AG08395 (cell line): ENCODE measurements at places on chromosomes 5 and 9.
A peak's percentile ranks its signal among the peaks of the same experiment; 100 is the strongest.

- no peak for DNase-seq
Observed at GRCh38 chr5:59728356-59728755, 165.2 kb downstream of the PDE4D start.

DNA sequence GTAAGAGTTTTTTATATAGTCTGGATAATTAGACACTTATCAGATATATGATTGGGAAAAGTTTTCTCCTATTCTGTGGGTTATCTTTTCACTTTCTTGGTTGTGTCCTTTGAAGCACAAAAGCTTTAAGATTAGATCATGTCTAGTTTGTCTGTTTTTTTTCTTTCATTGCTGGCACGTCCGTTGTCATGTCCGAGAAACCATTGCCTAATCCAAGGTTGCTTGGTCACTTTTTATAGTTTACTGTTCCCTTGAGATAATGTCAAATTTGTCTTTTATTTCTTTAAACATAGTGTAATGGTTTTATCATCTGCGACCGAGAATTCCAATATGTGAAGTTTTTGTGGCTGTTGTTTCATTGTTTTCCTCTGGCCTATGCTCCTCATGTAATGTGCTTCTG lies 28.8 kb downstream of the GARNL3 start:
- DNase-seq, result no peak

DNA sequence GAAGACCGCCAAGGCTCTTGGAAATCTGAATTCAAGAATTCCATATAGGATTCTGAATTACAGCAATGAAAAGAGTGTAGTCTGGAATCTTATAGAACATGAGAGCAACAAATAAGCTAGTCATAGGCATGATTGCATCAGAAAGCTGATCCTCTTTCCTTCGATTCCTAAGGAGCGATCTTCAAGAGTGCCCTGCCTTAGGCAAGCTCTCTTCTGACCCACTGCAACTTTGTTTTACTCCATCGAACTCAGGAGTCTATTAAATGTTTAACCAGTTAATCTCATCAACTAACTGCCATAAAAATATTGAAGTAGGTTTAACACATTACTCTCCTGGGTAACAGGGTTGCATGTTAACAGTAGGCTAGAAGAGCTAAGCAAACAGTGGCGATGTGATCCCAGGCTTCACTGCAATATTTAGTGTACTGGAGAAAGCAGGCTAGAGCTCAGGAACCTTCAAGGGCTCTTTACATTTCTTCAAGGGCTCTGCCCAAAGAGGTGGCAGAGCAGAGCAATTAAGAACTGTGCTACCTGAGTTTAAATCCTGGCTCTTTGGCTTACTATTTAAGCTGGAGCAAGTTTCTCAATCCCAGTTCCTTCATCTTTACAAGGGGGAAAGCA lies 146.3 kb downstream of the RORB start:
- no peak for DNase-seq

GRCh38 chr5:1540831-1541701 lies 17.3 kb upstream of the LPCAT1 start:
- DNase-seq, result no peak

GRCh38 chr5:116681334-116682013 lies 106.9 kb upstream of the SEMA6A start:
- no peak for DNase-seq

GRCh38 chr9:7192266-7192665 lies 434.5 kb downstream of the KDM4C start:
- DNase-seq, result no peak

DNA sequence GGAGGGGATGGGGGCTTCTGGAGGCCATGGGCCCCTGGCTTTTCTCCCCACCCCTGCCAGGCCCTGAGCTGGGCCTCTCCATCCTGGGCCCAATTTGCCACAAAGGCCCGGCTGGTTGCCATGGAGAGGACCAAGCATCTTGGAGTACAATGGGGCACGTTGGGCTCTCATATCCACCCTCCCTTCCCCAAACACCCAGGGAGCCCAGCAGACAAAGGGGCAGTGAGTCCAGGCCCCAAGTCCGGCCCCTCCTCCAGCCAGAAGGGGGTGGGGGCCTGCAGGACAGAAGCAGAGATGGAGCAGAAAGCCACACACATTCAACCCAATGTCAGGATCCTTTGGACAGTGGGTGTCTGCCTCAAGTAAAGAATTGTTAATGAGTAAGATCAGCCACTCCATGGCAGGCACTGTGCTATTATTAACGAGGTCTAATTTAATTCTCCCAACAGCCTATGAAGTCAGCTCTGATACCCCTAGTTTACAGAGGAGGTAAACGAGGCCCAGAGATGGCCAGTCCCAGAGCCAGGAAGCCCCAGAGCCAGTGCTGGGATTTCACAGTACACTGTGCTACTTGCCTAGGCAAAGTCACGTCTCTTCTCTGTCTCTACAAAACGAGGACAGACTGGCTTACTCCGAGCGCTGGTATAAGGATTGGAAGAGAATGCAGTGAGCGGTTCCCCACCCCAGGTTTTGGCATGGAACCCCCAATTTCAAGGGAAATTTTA lies 2.3 kb downstream of the CRB2 start:
- no peak for DNase-seq

- DNase-seq, result no peak
Observed at GRCh38 chr5:159227452-159227851, 18.1 kb upstream of the RNF145 start.

DNA sequence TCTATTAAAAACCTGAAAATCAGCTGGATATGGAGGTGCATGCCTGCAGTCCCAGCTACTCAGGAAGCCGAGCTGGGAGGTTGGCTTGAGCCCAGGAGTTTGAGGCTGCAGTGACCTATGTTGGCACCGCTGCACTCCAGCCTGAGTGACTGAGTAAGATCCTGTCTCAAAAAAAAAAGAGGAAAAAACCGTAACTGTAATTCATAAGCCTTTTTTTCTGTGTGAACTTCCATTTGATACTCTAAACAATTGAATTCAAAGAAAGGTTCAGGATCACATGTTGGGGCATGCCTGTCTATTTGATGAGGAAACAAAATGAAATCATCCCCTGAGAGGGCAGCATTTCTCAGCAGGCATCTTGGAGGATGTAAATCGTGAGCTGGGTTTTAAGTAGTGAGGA lies 38.8 kb downstream of the ITGA2 start:
- DNase-seq, result no peak

DNA sequence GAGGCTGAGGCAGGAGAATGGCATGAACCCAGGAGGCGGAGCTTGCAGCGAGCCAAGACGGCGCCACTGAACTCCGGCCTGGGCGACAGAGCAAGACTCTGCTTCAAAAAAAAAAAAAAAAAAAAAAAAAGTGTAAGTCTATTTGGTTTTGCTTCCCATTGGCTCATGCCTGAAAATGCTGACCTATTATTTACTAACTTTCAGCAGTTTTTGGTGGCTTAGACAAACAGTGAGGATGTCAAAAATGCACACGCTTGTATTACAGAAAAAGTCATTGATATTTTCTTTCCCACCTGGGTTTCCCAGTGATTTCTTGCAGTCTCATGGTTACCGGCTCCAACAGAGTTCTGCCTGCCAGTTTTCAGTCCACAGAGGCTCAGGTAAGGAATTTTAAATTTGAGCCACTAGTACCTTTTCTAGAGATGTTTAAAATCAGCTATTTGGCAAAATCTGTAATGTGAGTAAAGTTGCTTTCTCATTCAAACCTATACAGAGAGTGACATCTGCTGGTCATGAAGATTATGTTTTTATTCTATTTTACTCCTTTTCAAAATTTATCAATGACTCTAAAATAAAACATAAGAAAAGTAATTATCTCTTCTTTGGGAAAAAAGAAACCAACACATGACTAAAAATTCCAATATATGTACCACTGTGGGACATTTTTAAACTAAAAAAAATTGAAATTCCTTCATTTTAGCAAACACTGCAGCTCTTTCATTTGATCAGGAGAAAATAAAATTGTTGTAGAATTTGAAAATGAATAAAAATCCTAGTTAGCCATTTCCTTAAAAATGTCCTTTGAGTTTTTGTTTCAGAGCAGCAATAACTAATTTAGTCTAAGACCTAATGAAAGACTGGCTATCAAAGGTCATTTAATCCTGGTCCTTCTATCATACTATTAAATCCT lies 8.8 kb downstream of the FAM200C start:
- peak; percentile 34 for DNase-seq

DNA sequence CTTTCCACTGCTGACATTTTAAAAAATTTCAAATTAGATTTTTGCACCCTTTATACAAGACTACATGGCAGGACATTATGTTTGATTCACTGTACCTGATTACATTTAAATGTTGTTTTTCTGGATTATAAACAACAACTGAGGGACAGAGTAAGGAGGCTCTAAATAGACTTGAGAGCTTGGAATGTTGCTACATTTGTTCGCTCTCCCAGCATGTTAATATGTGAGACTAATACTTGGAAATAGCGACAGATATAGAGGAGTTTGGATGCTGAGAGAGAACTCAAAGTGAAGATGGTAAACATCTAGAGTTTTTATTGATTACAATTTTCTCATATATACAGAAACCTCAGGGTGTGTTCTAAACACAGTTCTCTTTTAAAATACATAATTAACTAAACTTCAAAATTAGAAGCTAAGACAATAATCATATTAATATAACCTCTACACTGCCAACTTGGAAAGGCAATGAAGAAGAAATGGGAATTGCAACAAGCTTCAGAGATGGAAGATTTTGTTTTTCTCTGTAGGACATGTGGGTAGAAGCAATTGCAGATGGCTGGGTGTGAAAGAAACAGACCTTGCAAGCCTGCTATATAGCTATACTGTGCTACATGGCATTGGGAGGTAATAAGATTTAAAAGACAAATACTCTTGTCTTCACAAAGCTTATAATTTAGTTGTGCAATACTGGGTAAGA lies 1.4 kb upstream of the NDFIP1 start:
- no peak for DNase-seq

- peak; percentile 42 for DNase-seq
Observed at GRCh38 chr5:68544648-68545552, 329.3 kb downstream of the PIK3R1 start.

DNA sequence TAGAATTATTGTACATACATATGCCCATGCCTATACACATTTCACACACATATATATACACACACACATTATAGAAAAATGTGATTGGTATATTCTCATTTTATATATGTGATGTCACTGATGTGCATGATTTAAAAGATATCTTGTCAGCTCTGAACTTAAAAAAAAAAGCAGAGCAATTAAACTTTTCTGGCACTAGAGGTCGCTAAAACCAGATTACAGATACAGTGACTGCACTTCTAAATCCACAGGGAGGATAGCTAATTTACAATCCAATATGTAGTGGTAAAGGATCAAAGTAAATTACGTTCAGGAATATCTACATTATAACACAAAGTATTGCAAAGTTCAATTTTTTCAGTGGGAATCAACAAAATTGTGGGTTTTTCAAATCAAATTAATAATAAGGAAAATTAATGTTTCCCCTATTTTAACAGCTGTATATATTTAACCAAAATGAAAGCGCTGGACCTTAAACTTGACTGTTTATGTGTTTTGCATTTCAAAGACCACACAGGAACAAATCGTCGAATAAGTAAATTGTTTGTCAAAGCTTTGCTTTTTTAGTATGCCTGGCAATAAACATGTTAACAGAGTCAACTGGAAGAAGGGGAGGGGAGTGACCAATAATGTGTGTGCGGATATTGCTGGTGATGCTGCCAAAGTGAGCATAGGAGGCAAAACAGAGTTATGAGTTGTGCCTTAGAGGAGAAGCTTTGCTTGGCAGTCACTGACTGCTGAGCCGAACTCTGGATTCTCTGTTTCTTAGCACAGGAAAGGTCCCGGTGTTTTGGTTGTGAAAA lies 1201.4 kb upstream of the C9orf72 start:
- DNase-seq, result no peak

GRCh38 chr9:76894198-76894597 lies 11.7 kb downstream of the PRUNE2 start:
- no peak for DNase-seq

DNA sequence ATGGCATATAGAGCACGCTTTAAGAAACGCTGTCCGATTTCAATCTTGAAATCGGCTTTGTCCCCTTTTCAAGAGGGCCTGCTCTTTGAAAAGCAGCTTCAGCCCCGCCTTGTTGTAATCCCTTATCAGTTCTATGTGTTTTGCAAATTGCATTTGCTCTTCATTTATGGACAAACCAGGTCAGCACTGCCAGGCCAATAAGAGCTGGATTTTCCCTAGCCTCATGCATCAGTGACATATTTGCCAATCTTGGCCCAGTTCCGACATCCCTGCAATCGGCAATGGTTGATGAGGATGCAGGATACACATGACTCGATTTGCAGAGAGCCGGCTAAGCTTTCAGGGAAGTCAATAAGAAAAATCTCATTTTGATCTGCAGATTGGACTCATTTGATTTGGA lies 529.1 kb upstream of the CLINT1 start:
- no peak for DNase-seq

DNA sequence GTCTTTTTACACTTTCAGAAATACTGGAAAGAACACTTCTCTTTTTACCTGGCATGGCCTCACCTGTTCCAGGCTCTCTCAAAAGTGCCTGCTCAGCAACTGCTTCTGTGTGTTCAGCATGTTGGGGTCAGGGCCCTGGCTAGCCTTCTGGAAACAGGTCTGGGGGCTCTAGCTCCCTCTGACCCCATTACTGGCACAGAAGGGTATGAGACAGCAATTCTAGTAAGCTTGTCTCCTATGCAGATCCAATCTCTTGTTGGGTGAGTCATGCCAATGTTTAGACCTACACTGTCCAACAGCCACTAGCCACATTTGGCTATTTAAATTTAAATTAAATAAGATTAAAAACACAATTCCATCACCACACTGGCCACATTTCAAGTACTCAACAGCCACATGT lies 80.8 kb downstream of the MAPKAP1 start:
- no peak for DNase-seq

- no peak for DNase-seq
Observed at GRCh38 chr5:7625740-7626139, 225.2 kb downstream of the CFAP90 start.

DNA sequence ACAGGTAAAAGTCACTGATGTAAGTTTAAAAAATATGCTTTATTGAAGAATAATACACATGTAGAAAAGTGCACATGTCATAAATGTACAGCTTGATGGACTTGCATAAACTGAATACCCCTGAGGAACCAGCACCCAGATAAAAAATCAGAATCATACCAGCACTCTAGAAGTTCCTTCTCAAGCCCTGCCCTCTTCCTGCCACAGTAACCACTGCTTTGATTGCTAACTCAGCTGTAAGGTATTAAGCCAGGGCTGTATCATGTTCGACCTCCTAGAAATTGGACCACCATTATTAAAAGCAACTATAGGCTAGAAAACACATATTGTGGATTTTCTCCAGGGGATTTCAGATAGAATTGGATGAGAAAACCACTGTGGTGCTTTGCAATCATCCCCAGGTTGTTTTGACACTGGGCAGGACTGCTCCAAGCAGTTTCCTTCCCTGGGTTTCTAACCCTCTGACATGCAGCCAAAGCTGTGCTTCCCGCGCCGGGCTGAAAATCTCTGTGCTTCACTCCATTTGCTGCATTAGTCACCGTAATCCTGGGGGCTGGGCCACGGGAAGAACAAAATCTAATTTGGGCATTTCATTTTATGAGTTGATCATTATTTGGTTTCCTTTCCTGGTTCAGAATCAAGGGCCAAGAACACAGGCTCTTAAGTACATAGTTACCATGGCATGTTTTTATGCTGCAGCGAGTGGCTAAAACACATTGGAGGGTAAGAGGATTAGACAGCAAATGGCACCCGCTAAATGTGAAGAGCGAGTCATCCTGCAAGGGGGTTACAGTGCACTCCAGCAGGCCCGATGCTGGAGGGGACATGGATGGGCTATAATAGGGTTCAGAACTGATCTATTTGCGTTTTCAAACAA lies 139.4 kb upstream of the IL12B start:
- no peak for DNase-seq
